Effector memory CD4-positive, alpha-beta T cell (primary cell): ENCODE measurements at places on chromosomes 11 and 22.

DNA sequence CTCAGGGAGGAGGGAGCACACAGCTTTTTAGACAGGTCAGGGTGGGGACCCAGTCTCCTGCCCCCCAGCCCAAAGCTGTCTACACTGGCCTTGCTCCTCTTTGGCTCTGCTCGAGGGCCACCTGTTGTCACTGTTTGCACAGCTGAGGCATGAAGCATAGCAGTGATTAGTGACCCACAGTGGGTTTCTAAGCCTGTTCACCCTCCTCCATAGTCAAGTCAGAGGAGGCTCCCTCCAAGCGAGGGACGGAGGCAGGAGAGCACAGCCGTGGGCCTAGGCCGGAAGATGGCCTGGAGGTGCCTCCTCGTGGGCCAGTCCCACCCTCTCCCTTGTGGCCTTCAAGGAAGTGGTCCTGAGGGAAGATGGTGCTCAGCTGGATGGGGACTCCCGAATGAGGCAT lies 241.1 kb downstream of the GRIK4 start:
- no peak for DNase-seq

DNA sequence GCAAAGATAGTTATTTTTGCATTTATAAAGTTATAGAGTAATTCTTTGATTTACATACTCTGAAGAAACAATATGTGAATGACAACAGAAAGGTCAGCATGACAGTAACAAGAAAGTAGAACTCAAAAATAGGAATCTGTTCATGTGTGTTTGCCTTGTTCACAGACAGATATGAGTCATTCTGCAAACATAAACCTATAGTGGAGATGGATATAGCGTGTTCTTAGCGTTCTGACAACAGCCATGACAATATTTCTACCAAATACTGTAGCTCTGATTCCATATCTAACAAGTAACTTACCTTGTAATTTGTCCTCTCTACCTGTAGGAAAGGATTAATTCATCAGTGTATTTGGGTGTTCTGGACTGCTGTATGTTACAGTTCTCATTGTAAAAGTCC lies 208.5 kb upstream of the MTMR2 start:
- DNase-seq, result no peak

DNA sequence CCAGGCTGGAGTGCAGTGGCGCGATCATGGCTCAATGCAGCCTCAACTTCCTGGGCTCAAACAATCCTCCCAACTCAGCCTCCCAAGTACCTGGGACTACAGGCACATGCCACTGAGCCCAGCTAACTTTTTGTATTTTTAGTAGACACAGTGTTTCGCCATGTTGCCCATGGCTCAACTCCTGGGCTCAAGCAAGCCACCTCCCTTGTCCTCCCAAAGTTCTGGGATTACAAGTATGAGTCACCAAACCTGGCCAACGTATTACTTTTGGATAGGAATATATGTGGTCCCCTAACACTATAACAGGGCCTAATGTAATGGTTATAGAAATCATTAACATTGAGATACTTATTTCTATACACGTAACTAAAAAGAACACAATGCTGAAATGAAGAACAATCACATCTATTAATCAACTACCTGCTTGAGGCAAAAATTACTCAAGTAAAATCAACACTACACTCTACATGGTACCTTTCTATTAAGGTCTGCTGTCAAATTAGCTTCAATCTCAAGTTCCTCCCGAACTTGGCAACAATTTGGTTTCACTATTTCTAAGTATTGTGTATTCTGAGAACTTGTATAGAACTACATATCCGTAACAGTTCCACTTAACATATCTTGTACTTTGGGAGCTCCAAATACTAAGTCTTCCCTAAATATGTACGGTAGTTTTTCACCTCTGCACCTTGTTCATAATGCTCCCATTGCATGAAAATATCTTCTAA lies 124.9 kb downstream of the FCHSD2 start:
- DNase-seq, result no peak

GRCh38 chr11:1759151-1759850 lies 4.4 kb downstream of the CTSD start:
- DNase-seq, result no peak

- no peak for DNase-seq
Observed at GRCh38 chr22:45281010-45281409, 3.7 kb upstream of the UPK3A start.

DNA sequence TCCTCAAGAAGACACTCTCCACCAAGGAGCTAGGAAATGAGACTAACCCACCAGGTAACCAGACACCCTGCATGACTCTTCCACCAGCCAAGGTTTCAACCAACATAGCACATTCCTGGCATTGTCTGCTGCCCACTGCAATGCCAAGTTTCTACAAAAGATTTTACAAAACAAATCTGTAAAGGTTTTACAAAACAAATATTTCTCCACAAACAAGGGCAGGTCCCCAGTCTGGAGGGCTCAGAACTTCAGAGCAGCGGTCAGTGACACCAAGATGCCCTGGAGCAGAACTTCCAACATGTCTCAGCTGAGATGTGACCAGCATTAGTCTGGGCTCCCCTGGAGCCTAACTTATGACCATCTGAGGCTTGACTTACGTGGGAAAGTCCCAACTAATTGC lies 14.0 kb downstream of the GALNT18 start:
- no peak for DNase-seq

DNA sequence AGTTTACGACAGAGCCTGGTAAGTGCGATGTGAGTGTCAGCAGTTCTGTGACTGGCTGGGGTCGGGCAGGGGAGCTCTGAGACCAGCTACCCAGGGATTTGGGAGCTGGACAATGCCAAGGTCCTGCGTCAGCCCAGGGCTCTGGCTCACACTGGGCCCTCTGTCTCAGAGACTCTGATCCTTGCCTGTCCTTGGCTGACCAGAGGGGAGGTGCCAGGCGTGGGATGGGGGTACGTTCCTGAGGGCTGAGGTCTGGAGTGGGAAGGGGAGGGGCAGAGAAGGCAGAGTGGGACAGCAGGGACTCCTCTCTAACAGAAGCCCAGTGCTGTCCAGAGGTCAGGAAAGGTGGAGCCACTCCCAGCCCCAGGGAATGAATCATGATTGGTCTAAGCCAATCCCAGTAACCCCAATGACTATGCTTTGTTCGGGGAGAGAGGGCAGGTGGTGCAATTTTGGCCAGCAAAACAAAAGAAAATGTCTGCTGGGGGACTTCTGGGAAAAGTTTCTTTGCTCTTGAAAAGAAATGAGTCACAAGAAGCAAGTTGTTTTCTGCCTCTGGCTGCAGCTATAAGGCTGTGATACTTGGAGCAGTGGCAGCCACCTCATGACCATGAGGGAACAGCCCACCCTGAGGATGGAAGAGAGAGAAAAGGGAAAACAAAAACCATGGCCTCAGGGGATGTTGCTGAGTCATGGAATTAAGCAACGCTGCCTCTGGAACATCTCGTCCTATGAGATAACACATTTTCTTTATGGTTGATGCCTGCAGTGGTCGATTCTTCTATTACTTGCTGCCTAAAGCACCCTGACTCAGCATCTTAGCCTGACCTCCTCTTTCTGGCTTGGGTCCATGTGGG lies 108.3 kb downstream of the CHST1 start:
- DNase-seq, result no peak

- no peak for DNase-seq
Observed at GRCh38 chr11:131671734-131672133, 301.3 kb downstream of the NTM start.
